HL-60 (cell line): ENCODE measurements at places on chromosomes 1 and 21.
A peak's percentile ranks its signal among the peaks of the same experiment; 100 is the strongest.

- DNase-seq: no peak
Measured at GRCh38 chr1:178458203-178458602, 38.6 kb downstream of the CLEC20A start.

GRCh38 chr21:46188226-46189212, 4.3 kb upstream of the SPATC1L start:
- DNase-seq: no peak

DNA sequence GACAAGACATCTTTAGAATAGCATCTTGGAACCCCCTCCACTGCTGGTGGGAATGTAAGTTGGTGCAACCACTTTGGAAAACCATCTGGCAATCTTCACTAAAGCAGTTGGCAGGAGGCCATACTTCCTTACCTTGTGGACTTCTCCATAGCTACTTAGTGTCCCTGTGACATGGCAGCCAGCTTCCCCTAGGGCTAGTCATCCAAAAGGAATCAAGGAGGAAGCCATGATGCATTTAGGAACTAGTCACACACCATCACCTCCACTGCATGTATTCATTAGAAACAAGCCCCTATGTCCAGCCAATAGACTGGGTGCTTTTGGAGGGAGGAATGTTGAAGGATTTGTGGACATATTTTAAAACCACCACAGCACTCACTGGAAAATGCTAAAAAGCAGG, 19.9 kb downstream of the MX2 start:
- DNase-seq: no peak

DNA sequence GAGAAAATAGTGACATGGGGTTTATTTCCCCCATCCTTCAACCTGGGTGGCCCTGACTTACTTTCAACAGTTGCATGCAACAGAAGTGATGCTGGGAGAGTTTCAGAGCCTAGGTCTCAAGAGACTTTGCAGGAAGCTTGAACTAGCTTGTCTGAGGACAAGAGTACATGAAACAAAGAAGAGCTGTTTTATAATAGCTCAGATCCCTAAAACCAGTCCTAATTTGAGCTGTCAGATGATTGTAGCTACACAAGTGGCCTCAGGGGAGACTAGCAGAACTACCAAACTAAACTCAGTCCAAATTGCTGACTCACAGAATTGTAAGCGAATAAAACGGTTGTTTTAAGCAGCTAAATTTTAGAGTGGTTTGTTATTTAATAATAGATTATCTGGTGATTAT, 17.1 kb downstream of the RC3H1 start:
- DNase-seq: no peak

DNA sequence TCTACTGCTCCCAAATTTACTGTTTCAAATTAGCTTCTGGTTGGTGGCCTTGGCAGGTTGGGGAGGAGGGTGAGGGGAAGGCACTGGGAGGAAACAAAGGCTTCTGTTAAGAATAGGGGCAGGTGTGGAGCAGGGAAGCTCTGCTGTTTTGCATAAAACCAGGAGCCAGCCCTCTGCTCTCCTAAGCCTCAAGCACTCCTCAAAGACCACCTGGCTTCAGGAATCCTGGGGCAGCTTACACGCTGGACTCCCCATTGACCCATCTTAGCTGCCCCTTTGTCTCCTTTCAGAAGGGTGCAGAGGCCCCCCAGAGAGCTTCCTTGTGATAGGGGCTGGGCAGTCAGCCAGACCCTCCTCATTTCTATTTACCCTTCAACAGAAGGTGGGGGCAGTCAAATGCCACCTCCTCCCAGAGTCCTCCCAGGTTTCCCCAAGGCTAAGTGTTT, 11.5 kb upstream of the DHRS3 start:
- no peak for DNase-seq

DNA sequence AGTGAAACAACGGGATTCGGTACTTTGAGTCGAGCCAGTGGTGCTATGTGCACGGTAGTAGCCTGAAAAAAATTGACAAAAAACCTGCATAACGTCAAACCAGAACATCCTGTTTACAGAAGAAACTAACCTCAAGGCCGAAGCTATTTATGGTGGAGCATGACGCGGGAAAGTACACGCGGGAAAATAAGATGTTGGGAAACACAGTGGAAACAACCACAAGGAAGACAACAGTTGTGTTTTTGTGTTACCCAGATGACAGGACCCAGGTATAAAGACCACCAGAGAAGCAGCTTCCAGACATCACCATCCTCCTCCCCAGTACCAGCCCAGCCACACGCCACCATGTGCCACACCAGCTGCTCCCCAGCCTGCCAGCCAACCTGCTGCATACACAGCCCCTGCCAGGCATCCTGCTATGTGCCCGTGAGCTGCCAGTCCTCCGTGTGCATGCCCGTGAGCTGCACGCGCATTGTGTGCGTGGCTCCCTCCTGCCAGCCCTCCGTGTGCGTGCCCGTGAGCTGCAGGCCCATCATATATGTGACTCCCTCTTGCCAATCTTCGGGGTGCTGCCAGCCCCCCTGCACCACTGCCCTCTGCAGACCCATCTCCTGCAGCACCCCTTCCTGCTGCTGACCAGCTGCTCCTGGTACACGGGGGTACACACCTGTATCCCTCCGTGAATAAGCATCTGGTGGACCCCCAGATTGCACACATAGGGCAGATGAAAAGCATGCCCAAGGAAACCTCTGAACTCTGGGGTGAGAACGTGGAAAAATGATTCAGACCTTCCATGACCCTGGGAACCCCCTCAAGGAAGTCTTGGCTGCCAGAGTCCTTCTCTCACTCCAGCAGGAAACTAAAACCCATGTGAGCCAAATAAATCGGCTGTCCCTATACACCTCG, at the start of gene KRTAP12-3:
Gene KRTAP12-3 (plus strand): TSS at position 298 of the 906 bp plus-strand sequence. CDS start 48 bp downstream, at position 346.
- DNase-seq: no peak

DNA sequence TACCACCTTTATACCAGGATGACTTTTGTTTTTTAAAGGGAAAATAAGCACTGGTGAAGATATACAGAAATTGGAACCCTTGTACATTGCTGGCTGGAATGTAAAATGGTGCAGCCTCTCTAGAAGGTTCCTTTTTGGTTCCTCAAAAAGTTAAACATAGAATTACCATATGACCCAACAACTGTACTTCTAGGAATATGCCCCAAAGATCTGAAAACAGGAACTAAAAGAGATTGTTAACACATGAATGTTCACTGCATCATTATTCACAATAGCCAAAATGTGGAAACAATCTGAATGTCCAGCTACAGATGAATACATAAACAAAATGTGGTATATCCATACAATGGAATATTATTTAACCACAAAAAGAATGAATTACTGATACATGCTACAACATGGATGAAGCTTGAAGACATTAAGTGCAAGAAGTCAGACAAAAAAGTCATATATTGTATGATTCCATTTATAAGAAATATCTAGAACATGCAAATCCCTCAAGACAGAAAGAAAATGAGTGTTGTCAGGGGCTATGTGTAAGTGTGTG, 84.9 kb upstream of the DMRTA2 start:
- DNase-seq: no peak

- no peak for DNase-seq
Measured at GRCh38 chr1:52996653-52997052, 65.4 kb upstream of the PODN start.

GRCh38 chr1:201295861-201296260, 12.6 kb downstream of the PKP1 start:
- DNase-seq: no peak

DNA sequence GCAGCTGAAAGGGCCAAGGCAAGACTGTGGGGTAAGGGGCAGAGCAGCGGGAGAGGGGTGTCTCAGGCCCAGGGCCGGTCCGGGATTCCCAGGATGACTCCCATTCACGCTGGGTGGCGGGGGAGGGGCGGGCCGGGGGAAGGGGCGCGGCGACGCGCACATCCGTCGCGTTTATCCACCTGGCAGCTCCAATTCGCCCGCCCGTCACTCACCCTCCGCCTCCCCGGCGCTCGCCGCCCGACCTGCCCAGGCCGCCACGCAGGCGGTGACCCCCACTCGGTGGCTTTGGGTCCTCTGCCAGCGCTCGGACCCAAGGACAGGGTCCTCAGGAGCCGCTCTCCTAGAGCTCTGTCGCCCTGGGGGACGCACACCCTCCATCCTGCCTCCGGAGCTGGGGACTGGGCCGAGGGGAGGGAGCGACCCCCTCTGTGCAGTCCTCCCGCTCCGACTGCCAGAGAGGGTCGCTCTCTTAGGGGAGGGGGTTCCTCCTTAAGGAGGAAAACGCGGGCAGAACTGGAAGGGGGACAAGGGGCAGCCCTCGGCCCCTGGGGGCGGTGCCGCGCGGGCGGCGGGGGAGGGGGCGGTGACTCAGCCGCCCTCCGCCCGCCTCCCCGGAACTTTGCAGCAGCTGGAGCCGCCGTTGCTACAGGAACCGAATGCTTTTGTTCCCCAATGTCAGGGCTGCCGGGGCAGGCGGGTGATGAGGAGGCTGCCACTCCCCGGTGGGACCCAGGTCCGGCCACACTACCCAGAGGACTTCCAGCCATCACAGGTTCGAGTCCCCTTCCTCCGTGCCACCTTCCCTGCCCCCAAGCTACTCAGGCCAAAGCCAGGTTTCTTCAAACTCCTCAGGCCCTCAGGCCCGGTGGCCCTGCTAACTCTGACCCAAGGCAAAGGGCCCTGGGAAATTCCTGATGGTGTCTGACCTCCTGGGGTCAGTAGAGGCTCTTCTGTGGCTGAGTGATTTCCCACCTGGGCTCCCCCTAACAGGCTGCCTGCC, 3.4 kb downstream of the ADGRB2 start:
- peak; percentile 63 for DNase-seq

- peak; percentile 84 for DNase-seq
Measured at GRCh38 chr1:228837817-228838716, 102.8 kb downstream of the RHOU start.

GRCh38 chr21:38660333-38661196, 145.2 kb upstream of the ETS2 start:
- peak; percentile 43 for DNase-seq

GRCh38 chr1:74395571-74395970, 116.8 kb downstream of the LRRC53 start:
- DNase-seq: no peak

DNA sequence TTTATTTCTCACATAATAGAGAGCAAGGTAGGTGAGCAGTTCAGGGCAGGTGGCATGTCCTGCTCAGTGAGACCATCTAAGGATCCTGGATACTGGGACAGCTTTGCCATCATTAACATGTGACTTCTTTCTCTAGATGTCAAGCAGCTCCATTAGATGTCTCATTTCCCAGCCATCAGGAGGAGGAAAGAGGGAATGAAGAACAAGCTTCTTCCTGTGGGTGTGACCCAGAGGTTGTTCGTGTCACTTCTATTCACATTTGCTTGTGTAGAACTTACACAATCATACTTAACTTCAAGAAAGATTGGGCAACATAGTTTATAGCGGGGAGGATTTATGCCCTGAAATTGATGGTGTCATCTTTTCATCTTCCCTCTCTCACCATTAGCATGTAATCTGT, 169.2 kb upstream of the B3GALT2 start:
- peak; percentile 6 for DNase-seq

DNA sequence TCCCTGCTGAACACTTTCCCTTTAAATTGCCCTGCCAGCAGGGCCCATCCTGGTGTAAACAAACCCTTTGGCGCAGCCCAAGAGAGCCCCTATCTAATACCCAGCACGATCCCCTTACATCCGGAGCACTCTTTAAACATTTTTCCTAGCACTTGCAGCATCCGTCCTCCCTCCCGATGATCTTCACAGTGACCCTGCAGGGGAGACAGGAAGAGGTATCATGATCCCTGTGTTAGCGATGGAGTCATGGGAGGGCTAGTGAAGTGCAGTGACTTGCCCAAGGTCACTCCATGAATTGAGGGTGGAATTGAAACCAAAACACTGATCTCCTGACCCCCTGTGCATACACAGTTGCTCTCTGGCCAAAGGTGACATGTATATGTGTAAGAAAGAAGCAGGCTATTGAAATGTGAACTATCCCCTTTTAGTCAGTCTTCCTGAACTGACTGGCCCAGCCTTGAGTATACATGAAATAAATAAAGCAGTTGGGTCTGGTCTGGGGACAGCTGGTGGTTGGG, 9.8 kb upstream of the KCNQ4 start:
- DNase-seq: no peak

DNA sequence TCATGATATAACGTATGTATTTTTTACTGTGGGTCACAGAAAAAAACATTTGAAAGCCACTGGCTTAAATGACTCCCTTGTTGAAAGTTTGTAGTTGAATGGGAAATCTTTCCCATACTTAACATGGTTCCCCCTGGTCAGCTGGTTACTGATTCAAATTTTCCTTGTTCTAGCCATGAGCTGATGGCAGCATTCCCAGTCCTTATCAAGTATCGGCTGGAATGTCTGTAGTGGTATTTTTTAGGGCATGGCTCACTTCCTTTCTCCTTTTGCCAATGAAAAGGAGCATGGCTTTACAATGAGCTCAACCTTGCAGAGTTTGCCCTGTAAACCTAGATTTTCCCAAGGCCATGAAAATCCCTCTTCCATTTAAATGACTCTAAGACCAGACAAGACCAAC, 55.7 kb downstream of the GIPC2 start:
- no peak for DNase-seq
